Foreskin fibroblast (primary cell): ENCODE measurements at places on chromosomes 3 and 15.

DNA sequence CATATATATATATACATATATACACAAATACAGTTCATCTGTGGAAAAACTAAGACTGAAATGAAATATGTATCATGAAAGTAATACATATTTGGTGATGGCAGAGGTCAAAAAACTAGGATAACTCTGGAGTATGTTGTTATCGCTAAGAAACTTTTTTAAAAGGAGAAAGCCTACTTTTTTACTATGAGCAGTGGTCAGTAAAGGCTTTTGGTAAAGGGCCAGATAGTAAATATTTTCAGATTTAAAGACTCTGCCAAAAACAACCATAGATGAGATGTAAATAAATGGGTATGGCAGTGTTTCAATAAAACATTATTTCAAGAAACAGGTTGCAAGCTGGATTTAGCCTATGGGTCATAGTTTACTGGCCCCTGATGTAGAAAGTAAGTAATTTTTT lies 93.8 kb upstream of the TGFBR2 start:
- DNase-seq: no peak

DNA sequence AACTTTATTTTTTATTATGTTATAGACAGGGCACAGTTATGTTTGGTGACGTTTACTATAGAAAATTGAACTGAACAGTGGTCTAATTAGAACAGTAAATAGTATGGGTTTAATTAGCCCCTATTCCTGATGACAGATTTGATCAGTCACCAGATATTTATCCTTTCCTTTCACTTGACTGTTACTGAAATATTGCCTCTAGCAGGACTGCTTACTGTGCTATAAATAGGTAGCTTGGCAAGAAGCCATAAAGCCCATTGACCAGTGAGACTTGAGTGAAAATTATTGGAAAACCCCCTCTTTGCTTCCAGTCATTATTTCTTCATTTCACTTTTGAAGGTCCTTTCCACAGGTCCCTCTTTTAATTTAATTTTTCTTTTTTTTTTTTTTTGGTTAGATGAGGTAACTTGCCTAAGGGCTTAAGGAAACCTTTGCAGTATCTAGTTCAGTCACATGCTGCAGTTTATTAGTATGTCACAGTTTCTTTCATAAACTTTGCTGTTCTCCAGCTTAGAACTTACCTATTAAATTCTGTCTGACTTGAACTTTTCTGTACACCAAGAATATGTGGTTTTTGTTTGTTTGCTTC lies 115.6 kb downstream of the ADAMTSL3 start:
- DNase-seq: no peak

DNA sequence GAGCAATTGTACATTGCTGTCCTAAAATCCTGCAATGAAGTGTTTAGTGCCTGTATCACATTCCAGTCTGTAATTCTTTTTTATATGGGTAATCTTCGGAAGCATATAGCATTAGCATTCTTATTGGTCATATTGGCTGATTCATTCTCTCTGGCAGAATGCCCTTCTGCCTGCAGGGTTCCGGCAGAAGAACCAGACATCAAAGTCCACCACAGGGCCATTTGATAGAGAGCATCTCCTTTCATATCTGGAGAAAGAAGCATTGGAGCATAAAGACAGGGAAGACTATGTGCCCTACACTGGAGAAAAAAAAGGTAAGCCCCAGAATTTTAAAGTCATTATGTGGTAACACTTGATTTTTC lies 39.6 kb downstream of the TMOD3 start:
- peak; percentile 91 for DNase-seq

GRCh38 chr3:117628823-117629291 lies 919.3 kb downstream of the TUSC7 start:
- DNase-seq: peak; percentile 83

- DNase-seq: no peak
These were observed 200.1 kb downstream of the KCNMB2 start for GRCh38 chr3:178736300-178736699.

DNA sequence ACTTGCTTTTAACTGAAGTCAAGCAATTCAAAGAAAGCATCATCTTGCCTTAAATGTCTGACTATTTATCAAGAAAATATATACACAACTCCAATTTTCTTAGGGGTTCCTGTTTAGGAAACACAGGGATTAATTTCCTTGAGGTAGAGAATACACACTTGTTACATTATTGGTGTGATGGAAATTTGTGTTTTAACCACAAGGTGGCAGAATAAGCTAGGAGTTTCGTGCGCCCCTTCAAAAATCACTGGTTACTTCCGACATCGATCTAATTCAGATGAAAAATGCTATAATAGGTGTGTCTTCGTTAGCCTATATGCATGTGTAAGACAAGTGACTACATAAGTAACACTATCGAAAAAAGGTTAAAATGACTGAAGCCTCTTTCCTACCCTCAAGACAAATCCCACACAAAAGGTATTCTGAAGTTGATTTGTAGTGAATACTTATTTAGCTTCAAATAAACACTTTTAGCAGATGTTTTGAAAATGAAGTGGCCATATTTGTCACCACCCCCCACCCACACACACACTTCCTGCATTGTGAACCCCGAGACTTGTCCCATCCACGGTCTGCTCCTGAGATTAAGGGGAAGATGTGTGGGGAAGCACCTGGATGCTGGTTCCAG lies 246.5 kb downstream of the ROBO1 start:
- DNase-seq: peak; percentile 59

DNA sequence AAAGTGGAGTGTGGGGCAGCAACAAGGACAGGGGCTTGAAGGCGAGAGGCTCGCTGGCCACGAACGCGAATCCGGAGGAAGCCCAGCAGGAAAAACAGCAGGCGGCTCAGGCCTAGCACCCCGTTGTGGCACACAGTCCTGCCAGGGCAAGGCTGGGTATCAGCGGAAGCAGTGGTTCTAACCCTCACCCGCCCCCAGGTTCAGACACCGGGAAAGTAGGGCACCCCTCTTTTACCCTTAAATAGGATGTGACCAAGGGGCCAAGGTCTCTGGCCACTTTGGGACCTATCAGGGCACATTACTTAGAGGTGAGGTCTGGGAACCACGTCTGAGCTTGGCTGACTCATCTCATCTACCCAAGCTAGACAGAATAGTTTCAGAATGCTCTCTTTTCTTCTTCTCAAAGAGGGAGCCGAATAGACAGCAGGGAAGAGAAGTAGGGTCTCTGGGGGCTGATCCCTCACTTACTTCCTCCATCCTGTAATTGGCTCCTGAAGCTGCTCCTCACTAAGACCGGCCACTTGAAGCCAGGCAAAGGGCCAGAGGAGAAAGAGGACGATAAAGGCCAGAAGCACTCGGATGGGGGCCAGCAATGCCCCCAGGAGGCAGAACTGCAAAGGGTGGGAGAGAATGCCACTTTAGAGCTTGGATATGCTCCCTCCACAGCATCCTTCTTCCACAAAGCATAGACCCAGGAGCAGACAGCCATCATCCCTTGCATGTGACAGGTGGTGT lies 1.7 kb downstream of the LPCAT4 start:
- DNase-seq: peak; percentile 9

- DNase-seq: no peak
These were observed 155.4 kb downstream of the GOLGA6L6 start for GRCh38 chr15:20386198-20386597.

DNA sequence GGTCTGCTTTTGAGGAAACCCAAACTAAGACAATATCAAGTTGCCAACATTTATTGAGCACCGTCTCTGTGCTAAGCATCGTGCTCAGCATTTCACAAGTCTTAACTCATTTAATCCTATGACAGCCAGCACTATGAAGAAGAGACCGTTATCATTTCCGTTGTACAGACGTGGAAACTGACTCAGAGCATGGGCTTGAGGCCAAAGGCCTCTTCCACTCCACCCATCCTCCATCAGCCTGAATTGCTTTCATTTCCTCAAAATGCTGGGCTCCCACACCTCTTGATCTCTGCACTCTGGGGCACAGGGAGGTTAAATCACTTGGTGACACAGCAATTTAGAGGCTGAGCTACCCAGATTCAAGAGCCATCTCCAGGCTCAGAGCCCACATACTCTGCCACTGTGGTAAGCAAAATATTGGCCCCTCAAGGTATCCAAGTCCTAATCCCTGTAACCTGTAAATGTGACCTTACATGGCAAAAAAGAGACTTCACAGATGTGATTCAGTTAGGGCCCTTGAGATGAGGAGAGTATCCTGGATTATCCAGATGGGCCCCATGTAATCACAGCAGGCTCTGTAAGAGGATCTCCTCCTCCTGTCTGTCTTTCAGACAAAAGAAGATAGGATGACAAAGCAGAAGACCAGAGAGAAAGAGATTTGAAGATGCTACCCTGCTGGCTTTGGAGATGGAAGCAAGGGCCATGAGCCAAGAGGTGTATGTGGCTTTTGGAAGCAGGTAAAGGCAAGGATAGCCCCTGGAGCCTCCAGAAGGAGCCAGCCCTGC lies 24.3 kb upstream of the FLNB start:
- peak; percentile 90 for DNase-seq

DNA sequence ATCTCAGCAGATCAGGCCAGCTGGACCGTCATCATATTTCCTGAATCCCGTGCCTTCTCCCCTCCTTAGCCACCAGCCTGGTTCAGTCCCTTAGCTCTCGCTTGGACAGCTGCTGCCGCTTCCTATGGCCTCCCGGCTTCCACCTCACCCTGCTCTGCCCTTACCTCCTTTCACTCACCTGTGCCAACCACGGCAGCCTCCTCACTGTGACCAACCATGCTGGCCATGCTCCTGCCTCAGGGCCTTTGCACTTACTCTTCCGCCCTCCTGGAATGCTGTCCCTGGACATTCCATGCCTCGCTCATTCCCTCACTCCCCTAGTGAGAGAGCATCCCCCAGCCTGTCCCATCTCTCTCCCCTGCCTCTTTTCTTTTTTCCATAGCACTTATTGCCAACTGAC lies 19.2 kb downstream of the GRIP2 start:
- DNase-seq: no peak

DNA sequence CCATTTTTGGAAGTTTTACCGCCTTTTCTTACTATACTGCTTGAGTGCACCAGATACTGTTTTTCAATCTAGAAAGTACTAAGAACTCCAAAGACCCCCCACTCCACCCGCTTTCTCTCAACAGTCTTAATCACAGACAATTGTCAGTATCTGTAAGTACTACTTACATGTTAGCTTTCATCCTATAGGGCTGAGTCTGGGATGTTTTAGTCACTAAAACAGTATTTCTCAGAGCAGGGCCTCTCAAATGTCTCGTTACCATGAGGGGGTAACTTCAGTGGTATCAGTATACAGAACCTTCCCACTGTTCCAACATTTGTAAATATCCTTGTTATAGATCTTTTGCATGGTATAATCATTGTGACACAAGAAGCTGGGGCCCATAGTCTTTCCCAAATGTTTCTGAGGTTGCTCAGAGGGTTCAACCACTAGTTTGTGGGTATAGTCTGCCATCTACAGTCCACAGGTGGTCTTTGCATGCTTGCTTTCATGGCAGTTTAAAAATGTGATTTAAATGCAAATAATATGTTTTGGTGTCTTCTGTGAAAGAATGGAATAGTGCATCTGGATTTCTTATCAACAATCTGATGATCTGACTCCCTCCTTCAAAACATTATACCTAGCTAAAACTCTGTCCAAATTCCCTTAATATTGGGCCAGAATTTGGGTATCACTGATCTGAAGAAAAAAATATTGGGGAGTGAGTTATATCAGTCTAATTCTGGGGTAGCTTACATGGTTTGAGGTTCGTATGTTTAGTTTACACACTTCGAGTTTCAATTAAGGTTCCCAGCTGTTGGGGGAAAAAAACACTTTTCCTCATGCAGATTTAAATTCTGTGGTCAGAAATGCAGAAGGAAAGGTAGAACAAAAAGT lies 18.0 kb upstream of the DNAJC13 start:
- DNase-seq: peak; percentile 83

DNA sequence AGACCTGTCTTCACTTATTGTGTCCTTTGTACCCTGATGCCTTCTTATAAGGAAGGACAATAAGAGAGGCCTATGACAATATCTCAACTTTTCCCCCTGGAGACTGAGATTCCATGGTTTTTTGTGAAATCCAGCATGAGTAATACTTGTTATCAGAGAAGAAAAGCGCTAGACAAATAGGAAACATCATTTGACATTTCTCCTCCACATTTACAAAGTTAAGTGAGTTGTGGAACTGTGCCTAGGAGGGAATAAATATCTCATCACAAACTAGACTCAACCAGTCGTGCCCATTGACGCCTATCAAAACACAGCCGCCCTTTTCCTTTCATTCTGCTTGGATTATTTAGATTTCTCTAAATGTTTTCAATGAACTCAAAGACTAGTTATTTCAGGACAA lies 253.1 kb downstream of the MECOM start:
- no peak for DNase-seq

- peak; percentile 100 for DNase-seq
These were observed 60.4 kb downstream of the SMAD3 start for GRCh38 chr15:67125589-67126502.

DNA sequence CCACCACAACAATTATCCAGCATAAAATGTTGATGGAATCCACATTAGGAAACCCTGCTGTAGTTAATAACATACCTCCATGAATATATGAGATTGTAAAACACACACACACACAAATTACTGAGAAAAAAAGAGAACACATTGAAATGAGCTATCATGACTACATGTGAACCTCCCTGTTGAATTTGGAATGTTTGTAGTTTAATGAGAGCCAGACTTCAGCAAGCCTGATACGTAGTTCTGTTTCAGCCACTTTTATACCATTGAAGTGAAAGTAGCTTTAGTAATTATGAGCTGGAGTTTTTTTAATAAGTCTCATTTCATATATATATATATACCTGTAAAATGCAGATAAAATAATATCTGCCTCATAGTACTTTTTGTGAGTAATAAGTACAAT lies 1146.4 kb downstream of the NAALADL2 start:
- DNase-seq: no peak
